Ureter (tissue), 1 donor: ENCODE measurements at places on chromosomes 2 and 18. TPM values are rescaled to one million over a fixed set of nuclear protein-coding genes. Genes with fewer than 3 reads are reported as not detected.

Gene SPHKAP
- not detected for total RNA-seq

DNA sequence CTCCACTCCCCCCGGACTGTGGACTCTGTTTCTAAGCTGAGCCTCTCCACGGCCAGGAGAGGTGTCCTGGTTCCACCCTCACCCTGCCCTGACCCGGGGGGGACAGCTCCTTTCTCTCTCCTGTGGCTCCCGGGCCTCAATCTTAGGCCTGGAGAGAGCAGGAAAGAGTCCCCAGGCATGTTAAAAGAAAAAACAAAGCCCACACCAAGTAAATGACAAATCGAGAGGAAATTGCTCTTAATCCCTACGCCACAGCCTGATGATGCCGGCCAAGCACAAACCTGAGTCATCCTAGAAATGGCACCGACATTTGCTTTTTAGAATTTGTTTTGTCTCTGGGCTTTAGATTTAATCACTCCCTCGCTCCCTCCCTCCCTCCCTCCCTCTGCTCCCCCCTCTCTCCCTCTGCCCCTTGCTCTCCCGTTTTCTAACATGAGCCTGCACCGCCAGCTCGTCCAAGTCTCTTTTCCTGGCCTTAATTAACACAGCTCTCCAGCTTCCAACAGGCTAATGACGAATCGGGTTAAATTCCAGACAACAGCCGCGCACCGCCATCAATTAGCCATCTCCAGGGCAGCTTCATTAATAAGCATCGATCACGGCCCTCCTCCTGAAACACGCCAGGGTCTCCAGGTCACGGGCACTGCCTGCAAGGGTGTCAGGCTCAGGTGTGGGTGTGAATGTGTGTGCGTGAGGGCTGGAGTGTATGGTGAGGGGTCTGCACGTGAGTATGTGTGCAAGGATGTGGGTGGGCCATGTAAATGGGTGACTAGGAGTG is 230.8 kb downstream of the CELF4 start:
- DNase-seq, result no peak

DNA sequence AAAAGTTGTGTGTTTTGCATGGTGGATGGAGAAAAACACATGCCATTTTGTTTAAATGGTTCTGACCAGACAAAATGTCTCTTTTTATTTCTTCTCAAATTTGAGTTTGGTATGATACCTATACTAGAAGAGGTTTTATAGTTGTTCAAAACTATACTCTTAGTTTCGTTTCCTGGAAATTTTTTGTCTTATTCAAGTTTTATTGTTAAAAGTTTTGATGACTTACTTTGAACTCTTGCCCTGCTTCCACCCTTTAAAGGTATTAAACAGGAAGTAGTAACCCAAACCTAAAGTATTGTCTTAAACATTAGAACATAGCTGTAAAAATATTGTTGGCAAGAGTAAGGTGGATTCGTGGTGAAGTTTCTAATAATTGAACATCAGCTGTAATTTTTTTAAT is 98.2 kb downstream of the BABAM2 start:
- no peak for DNase-seq

GRCh38 chr2:238127165-238128060 is 11.1 kb upstream of the KLHL30 start:
- DNase-seq, result peak; percentile 65

DNA sequence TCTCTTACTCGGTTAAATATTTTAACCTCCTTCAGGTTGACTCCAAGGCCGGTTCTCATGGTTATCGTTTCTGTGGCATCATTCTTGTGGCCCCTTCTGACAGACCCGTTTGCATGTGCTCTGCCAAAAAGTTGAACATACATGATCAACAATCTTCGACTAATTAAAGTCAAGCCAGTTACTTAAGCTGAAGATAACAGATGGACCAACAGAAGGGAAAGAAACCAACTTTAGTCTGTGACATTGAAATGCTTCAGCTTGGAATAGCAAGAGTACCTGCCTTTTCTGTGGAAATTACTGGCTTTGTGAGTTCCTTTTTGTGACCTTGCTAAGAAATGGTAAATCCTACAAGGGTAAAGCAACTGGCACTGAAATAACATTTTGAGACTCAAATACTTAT is 1429.1 kb downstream of the LRP1B start:
- DNase-seq, result no peak
